ENCODE measurements at places on chromosomes 13 and 19. TPM values are rescaled to one million over a fixed set of nuclear protein-coding genes. Genes with fewer than 3 reads are reported as not detected.

The CD22 gene
- total RNA-seq: 0.56 TPM

The ZNF528 gene
- total RNA-seq: 24.9 TPM

The FXYD1 gene
- 3.4 TPM for total RNA-seq

The C5AR2 gene
- total RNA-seq: 1.1 TPM

The LRG1 gene
- not detected for total RNA-seq

The TEX26 gene
- total RNA-seq: not detected

The MIA gene
- total RNA-seq: not detected

The CEACAM6 gene
- not detected for total RNA-seq

The ZNF729 gene
- total RNA-seq: not detected

The GNG7 gene
- under 0.01 TPM for total RNA-seq

The EFNB2 gene
- 8.2 TPM for total RNA-seq

The NCR1 gene
- not detected for total RNA-seq

The ZNF221 gene
- 7.8 TPM for total RNA-seq

The TEX101 gene
- total RNA-seq: not detected

The GNG8 gene
- total RNA-seq: not detected

The MAMSTR gene
- total RNA-seq: 0.53 TPM

The GRK1 gene
- not detected for total RNA-seq

The SLC7A10 gene
- total RNA-seq: not detected

The USP12 gene
- total RNA-seq: 24.9 TPM

The CGB5 gene
- total RNA-seq: not detected

The ZNF611 gene
- 11.6 TPM for total RNA-seq

The ZBTB45 gene
- 5.7 TPM for total RNA-seq

The TSKS gene
- total RNA-seq: 0.06 TPM

The TEAD2 gene
- total RNA-seq: 13.7 TPM

The TSSK6 gene
- total RNA-seq: 1.1 TPM

The COL5A3 gene
- total RNA-seq: 6.3 TPM

The IL12RB1 gene
- total RNA-seq: 0.26 TPM

The LDLR gene
- total RNA-seq: 269 TPM

The IL11 gene
- total RNA-seq: 1.1 TPM

The LRRC4B gene
- under 0.01 TPM for total RNA-seq

The NLRP7 gene
- total RNA-seq: not detected

The ZBTB32 gene
- total RNA-seq: not detected
